ENCODE measurements at places on chromosomes 2 and 18.

DNA sequence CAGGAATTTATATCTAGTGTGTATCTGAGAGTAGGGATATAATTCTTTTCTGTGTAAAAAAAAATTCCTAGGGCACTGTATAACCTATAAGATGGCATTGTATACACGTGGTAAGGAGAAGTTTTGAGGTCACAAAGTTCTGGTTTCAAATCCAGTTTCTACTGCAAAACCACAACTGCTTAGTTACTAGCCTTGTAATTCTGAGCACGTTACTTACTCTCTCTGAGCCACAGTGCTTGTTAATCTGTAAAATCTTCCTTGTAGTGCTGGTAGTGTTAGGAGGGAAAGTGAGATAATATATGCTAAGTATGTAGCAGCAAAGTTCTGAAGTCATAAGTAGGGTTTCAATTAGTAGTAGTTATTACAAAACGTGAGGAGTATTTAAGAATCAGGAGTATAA is 175.4 kb downstream of the SATB2 start:
- DNase-seq = no peak

DNA sequence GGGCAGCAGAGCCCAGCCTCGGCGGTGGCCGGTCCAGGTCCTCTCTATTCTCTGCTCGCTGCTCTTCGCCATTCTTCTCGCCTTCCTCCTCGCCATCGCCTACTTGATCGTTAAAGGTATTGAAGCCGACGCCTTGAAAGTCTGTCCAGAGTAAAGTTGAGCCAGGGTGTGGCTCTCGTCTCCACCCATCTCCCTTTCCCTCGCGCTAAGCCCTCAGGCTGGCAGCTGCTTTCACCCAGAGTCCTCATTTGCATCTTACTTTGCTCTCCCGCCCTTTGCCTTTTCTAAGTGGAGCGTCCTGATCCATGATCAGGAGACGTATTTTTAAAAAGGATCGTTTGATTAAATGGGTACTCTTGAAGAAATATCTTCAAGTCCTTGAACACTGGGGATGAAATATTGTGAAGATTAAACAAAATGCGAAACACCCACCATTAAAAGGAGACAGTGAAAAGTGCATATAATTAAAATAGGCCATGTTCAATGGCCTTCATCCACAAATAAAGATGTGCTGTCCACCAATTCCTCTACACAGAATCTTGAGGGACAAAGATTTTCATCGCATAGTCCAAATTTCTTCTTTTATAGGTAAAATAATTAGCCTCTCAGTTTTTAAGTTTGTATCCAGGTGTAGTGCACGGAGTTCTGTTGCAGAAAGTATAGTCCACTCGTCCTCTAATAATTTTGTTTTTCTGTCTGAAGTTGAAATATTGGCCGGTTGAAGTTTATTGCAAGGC is 657 bp downstream of the ARL6IP6 start:
- DNase-seq = peak; percentile 20

DNA sequence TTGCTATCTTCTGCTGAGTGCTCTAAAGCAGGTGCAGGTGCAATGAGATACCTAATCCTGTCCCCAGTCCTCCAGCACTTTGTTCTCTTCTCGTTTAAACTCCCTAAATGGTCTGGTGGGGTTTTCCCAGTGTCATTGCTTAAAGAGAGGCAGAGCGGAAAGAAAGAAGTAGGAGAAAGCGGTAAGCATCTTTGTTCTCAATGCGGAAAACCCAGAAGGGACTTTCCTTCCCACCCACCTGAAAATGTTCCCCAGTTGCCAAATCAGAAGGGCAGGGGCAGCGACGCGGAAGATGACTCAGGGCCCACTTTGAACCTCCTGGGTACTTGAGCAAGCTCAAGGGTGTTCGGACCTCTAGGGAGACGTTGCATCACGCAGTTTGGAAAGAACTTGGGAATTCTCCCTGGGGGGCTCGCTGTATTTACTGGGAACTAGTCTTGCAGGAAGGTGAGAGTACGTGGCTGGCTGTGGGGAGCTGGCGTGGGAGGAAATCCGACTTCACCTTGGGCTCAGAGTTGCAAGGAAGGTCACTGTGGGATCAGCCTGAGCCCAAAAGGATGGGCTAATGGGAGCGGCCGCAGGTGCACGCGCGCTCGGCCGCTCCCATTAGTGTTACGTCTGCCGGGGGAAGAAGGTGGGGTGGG is 589 bp upstream of the SGPP2 start:
- no peak for DNase-seq

- DNase-seq = no peak
Observed at GRCh38 chr2:158779621-158780020, 15.5 kb upstream of the DAPL1 start.

- no peak for DNase-seq
Observed at GRCh38 chr2:126839796-126840195, 58.9 kb upstream of the TEX51 start.

Measured in NCI-H2081 treated with DMSO at 0.1 percent for 48 hours (cell line).